ENCODE measurements at places on chromosomes 4 and X.

- DNase-seq = peak; percentile 59
Observed at GRCh38 chrX:119622356-119623232, 16.4 kb upstream of the NKRF start.

DNA sequence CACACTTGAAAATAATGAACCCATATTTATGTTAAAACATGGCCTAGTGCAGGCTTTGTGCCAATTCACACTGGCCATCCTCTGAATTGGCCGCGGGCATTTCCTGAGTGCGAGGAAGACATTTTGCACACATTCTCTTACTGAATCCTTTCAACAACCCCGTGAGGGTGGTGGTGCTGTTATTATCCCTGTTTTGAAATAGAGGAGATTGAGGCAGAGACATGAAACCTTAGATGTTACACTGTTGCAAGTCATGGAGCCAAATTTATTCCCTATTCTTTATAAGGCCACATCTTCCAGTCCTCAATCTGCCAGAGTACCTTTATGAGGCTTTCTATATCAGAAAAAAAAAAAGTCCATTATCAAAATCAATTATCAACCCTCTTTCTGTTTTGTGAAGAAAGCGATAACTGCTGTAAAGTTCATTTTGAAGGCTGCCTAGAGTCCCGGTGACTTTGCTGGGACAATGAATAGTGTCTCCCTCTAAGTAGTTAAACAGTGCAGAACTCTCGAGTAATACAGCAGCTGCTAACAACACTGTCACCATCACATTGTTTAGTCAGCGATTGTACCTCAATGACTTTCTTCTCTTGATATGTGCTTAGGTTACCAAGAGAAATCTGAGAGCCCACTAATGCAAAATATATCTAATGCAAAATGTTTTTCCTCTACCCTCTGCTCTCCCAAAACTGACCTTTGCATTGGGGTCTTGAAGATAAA, 242.3 kb upstream of the PPARGC1A start:
- DNase-seq = no peak

DNA sequence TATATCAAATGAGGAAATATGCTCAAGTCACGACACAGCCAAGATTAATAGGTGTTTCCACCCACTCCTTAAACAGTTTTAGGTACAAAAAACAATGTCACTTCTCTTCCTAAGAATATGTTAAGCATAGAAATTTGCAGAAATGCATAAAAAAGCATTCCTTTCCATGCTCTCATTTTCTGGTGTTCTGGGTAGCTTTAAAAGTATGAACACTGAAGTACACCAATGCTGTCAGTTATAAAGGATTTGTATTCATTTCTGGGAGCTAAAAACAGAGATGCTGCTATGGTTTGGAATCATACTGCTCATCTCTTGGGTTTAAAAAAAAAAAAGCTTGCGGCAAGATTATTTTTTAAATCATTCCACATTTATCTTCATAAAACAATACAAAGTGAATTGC, 20.8 kb downstream of the SH3RF1 start:
- no peak for DNase-seq

DNA sequence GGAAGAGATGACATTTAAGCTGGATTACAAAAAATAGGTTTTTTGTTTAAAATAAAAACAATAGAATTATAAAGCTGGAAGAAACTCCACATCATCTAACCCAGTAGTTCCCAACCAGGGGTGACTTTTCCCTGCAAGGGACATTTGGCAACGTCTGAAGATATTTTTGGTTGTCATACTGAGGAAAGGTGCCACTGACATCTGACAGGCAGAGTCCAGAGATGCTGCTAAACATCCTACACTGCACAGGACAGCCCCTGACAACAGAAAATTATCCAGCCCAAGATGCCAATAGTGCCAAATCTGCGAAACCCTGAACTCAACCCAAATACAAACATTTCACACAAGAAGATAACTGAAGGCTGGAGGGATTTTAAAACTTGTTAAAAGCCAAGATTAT, 18.5 kb downstream of the TAB3 start:
- no peak for DNase-seq

- DNase-seq = no peak
Observed at GRCh38 chrX:133587818-133588217, 172.5 kb upstream of the GPC4 start.
